ENCODE measurements at places on chromosomes 5 and 9. TPM values are rescaled to one million over a fixed set of nuclear protein-coding genes. Genes with fewer than 3 reads are reported as not detected.

GRCh38 chr9:137000177-137000930 lies 4.0 kb upstream of the CLIC3 start:
- H3K27ac ChIP-seq, result no peak overlapping the region
- no peak for DNase-seq
- no peaks in the 10 kb centered on the region for H3K36me3 ChIP-seq

GRCh38 chr5:103347716-103348423 lies 89.3 kb downstream of the MACIR start:
- H3K36me3 ChIP-seq, result no peaks in the 10 kb centered on the region
- H3K27ac ChIP-seq, result no peak overlapping the region
- H3K4me1 ChIP-seq, result peaks cover 15% of the 10 kb centered on the region
- DNase-seq, result peak; percentile 54
- H3K27me3 ChIP-seq, result no peaks in the 10 kb centered on the region

GRCh38 chr5:3186156-3186555 lies 409.5 kb upstream of the IRX1 start:
- H3K4me1 ChIP-seq, result no peaks in the 10 kb centered on the region
- H3K27me3 ChIP-seq, result peaks cover 10% of the 10 kb centered on the region
- H3K4me3 ChIP-seq, result no peak overlapping the region
- no peak overlapping the region for H3K27ac ChIP-seq

The S1PR3 gene
- total RNA-seq, result 0.02 TPM

The ZNF484 gene
- 13.5 TPM for total RNA-seq

The TTLL11 gene
- total RNA-seq, result 3.1 TPM

- no peak overlapping the region for H3K4me3 ChIP-seq
- H3K27me3 ChIP-seq, result no peaks in the 10 kb centered on the region
- H3K27ac ChIP-seq, result no peak overlapping the region
These were observed 789.3 kb downstream of the SEMA5A start for GRCh38 chr5:8756498-8757084.

DNA sequence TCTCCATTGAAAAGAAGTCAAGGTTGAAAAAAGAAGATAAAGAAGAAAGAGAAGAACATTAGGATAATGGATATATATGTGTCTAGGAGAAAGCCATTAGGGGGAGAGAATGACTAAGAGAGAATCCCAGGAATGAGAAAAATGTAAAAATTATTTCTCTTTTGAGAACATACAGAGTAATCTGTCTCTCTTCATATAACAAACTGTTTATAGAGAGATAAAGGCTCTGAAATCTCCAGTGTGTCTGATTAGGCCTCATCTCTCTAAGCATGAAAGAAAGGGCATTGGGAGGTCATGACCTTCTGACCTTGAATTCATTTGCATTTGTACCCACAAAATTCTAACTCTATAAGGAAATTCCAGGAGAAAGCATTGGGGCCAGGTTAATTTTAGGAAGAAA lies 3.5 kb upstream of the MPDZ start:
- DNase-seq, result no peak
- peaks cover 6% of the 10 kb centered on the region for H3K4me1 ChIP-seq
- no peak overlapping the region for H3K27ac ChIP-seq
- H3K36me3 ChIP-seq, result no peaks in the 10 kb centered on the region
- H3K4me3 ChIP-seq, result no peak overlapping the region

DNA sequence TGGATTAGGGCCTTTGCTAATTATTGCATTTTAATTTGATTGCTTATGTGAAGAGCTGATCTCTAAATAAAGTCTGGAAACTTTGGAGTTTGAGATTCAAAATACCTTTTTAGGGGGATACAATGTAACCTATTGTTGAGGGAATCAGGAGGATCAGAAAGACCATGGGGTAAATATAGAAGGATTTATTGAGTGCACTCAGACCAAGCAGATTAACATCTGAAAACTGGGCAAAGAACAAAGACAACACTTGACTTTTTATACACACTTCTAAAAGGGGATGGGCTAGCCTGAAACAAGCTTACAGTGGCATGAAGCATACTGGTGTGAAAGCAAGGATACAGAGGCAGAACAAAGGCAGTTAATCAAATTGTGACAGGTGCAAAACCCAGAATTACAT lies 174.3 kb downstream of the MRPS30 start:
- H3K27ac ChIP-seq, result no peak overlapping the region
- H3K36me3 ChIP-seq, result no peaks in the 10 kb centered on the region
- DNase-seq, result no peak

- H3K36me3 ChIP-seq, result no peaks in the 10 kb centered on the region
- H3K27me3 ChIP-seq, result no peaks in the 10 kb centered on the region
- no peaks in the 10 kb centered on the region for H3K4me1 ChIP-seq
- no peak overlapping the region for H3K27ac ChIP-seq
- no peak for DNase-seq
These were observed 832.8 kb downstream of the NR2F1-AS1 start for GRCh38 chr5:92748072-92748676.

The EPB41L4A gene
- total RNA-seq, result 0.07 TPM

DNA sequence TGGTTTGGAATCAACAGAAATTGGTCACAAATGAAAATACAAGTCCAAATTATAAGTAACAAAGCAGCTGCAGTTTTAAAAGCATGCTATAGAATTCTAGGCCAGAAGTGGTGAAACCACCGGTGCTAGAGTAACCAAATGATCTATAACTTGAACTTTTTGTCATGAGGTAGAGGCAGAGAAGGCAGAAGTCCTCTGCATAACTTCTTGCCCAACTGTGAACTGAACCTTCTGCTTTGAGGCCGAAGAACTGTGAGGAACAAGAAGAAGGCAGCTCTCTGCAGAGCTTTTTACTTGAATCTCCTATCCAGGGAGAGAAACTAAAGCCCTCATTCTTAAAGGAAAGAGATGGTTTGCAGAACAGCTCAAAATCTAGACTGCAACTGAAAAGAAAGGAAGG lies 36.2 kb upstream of the TENT2 start:
- peaks cover 63% of the 10 kb centered on the region for H3K4me1 ChIP-seq
- no peak overlapping the region for H3K27ac ChIP-seq
- H3K27me3 ChIP-seq, result no peaks in the 10 kb centered on the region
- H3K4me3 ChIP-seq, result no peak overlapping the region

DNA sequence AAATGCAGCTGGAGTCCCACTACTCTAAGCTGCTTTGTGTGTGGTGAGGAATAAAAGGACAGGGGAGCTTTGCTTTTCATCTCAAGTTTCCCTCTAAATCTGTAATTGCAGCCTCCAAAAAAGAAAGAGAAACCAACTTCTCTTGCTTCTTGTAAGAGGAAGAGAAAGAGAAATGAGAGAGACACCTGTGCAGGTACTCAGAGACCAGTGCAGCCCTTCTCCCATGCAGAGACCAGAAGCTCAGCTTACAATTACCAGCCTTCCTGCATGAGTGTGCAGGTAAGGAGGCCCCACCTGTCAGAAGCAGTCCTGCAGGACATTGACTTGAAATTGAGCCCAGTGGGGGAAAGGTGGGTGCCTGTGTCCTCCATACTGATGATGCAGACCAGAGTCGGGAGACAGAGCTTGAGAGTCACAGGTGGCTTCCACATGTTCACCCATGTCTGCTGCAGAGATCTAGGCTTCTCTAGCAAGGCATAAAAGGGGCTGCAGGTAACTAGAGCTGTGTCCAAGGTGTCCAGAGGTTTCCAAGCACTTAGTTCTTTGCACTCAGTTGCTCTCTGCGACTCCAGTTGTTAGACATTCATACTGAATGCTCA lies 15.3 kb upstream of the MED10 start:
- no peaks in the 10 kb centered on the region for H3K4me1 ChIP-seq
- peaks cover 40% of the 10 kb centered on the region for H3K27me3 ChIP-seq
- H3K4me3 ChIP-seq, result no peak overlapping the region

The LRRC26 gene
- not detected for total RNA-seq

The GABRA6 gene
- total RNA-seq, result not detected

The HMMR gene
- 48.3 TPM for total RNA-seq

The ZNF454 gene
- total RNA-seq, result not detected

DNA sequence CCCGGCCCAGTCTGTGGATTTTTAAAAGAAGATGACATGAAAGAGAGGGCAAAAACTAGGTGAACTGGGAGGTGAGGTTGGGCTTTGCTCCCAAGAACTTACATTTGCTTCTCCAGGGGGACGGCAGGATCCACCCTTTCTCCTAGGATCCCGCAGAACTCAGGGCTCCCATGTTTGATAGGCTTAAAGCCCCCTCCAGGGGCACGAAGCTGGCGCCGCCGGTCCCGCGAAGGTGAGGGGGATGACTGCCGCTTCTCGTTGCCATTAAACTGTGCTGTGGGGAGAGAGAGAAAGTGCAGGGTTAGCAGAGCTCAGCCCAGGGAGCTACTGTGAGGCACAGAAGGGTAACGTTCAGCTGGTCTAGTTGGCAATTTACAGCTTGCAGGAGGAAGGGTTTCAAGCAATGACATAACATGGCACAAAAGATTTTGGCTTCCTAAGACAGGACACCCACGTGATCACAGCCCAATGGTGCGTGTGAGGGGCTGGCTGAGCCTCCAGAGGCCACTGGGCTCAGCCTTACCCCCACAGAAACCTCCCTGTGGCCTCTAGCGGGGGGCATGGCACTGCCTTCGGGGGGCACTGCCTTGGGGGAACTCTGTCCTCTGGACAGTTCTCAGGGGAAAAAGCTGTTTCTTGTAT lies 52.0 kb upstream of the SLC25A51 start:
- H3K36me3 ChIP-seq, result peaks cover 46% of the 10 kb centered on the region
- peaks cover 30% of the 10 kb centered on the region for H3K4me1 ChIP-seq
- no peaks in the 10 kb centered on the region for H3K27me3 ChIP-seq
- H3K4me3 ChIP-seq, result no peak overlapping the region

The OMD gene
- not detected for total RNA-seq

DNA sequence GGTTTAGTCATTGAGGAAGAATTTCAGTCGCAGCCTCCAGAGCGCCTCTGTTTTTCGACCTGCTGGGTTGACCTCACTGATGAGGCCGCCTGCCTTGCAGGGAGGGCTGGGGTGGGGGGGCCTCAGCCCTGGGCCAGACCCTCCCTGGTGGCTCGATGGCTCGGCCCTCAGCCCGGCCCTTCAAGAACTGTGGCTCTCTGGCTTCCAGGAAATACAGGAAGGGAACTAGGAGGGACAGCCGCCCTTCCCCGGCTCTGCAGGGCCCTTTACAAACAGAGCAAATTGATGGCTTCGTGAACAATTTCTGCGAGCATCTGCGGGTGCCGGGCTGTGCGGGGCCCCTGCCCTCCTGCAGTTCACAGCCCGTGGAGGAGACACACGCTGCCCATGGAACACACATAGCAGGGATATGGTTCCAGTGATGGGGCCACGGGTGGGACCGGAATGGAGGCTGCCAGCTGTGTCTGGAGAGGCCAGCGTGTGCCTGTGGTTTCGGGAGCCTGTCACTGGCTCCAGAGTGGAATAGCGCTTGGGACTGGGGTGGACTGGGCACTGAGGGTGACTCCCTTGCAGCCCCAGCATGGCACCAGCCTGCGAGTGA lies 39.6 kb downstream of the COL5A1 start:
- no peak for DNase-seq
- H3K4me3 ChIP-seq, result no peak overlapping the region
- H3K4me1 ChIP-seq, result no peaks in the 10 kb centered on the region

The OR1L8 gene
- total RNA-seq, result not detected

DNA sequence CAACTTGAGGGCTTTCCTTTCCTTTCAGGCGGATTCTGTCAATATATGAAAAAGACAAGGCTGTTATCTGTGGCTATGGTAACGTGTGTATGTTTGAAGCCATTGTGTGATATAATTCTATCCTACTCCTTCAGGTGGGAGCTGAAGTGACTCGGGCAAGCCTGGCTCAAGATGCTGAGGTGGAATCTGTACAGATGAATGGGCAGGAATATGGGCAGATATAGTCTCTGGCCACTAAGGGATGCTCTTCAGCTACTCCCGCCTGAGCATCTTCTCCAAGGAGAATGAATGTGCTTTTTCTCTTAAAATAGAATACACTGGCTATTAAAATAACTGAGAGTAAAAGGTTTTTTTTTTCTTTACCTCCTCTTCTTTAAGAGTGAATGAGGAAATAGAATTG lies 244.8 kb downstream of the ADGRV1 start:
- H3K4me3 ChIP-seq, result no peak overlapping the region
- H3K4me1 ChIP-seq, result no peaks in the 10 kb centered on the region
- H3K27me3 ChIP-seq, result 0 out of 3 replicates have a peak, but pooled peaks cover 5% of the 10 kb centered on the region
- no peak for DNase-seq

DNA sequence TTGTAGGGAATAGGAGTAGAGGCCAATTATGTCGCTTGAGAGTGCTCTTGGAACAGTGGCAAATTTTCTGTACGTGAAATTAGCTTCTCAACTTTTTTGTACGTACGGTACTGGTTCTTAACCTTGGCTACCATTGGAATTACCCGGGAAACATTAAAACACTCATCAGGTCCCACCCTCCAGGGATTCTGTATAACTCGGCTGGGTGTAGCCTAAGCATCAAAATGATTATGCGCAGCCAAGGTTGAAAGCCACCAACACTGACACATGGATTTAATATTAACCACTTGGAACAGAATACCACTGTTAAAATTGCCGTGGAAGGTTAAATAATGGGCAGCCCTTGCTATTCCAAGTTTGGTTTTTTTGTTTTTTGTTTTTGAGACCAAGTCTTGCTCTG lies 17.4 kb downstream of the DNAJA1 start:
- H3K27ac ChIP-seq, result peak overlapping the region; percentile 0
- no peak for DNase-seq
- no peak overlapping the region for H3K4me3 ChIP-seq
- H3K4me1 ChIP-seq, result peaks cover 36% of the 10 kb centered on the region
- no peaks in the 10 kb centered on the region for H3K27me3 ChIP-seq

DNA sequence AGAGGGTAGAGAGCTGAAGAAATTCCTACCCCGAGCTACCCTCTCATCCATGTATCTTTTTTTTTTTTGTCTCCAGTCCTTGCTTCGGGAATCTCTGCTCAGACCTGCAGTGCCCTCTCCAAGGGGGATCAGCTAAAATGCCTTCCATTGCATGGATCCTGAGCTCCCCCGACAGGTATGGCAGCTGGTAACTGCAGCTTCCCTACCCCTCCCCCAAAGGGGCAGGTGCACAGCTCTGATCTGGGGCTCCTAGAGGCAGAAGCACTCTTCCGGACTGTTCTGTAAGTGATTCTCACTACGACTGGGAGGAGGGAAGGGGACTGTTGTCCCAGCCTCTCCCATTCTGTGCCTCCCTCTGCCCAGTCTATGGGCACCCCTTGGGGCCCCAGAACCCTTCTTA lies 169.6 kb downstream of the MELK start:
- H3K27ac ChIP-seq, result no peak overlapping the region
- no peak overlapping the region for H3K4me3 ChIP-seq
- no peaks in the 10 kb centered on the region for H3K36me3 ChIP-seq
- H3K27me3 ChIP-seq, result peaks cover 1% of the 10 kb centered on the region
- DNase-seq, result no peak
- no peaks in the 10 kb centered on the region for H3K4me1 ChIP-seq

DNA sequence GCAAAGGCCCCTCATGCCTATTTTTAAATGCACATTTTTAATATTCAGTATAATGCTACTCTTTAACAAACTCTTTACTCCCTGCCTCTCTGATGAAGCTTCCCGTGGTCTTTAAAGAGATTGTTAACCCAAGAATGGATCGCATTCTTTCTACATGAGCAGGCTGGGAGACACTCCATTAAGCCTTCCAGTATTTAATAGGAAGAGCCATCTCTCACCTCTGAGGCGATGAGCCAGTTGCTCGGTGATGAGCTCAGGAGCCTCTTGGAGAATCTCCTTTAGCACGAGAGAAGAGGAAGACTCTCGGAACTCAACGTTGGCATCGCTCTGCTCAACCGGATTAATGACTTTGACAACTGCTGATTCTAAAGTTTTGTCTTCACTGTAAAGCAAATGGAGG lies 59.6 kb downstream of the PRUNE2 start:
- no peak overlapping the region for H3K4me3 ChIP-seq
- no peaks in the 10 kb centered on the region for H3K4me1 ChIP-seq
- H3K27ac ChIP-seq, result no peak overlapping the region
- no peaks in the 10 kb centered on the region for H3K27me3 ChIP-seq

- peaks cover 6% of the 10 kb centered on the region for H3K4me1 ChIP-seq
- no peaks in the 10 kb centered on the region for H3K36me3 ChIP-seq
- no peak overlapping the region for H3K27ac ChIP-seq
- no peak for DNase-seq
- H3K4me3 ChIP-seq, result no peak overlapping the region
These were observed 5.1 kb upstream of the CCDC192 start for GRCh38 chr5:127697894-127698600.
